ENCODE measurements at places on chromosomes 2 and 18.

DNA sequence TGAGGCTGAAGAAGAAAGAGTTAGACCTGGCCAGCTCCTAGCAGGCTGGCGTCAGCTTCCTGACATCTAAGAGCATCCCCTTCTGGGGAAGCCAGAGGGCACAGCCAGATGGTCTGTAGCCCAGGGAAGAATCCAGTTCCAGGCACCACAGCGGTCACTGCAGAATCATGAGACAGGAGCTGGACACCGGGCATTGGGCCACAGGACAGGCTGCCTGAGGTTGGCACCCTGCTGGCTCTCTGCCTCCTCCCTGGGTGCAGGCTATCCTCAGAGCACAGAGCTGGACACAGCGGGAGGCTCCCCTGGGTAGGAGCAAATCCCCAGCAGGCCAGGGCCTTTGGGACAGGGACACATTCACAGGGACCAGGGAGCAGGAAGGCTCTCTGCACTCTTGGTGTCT is 19.8 kb upstream of the ATOH8 start:
- no peak for DNase-seq

GRCh38 chr2:85635011-85635410 is 19.0 kb downstream of the USP39 start:
- DNase-seq: no peak

DNA sequence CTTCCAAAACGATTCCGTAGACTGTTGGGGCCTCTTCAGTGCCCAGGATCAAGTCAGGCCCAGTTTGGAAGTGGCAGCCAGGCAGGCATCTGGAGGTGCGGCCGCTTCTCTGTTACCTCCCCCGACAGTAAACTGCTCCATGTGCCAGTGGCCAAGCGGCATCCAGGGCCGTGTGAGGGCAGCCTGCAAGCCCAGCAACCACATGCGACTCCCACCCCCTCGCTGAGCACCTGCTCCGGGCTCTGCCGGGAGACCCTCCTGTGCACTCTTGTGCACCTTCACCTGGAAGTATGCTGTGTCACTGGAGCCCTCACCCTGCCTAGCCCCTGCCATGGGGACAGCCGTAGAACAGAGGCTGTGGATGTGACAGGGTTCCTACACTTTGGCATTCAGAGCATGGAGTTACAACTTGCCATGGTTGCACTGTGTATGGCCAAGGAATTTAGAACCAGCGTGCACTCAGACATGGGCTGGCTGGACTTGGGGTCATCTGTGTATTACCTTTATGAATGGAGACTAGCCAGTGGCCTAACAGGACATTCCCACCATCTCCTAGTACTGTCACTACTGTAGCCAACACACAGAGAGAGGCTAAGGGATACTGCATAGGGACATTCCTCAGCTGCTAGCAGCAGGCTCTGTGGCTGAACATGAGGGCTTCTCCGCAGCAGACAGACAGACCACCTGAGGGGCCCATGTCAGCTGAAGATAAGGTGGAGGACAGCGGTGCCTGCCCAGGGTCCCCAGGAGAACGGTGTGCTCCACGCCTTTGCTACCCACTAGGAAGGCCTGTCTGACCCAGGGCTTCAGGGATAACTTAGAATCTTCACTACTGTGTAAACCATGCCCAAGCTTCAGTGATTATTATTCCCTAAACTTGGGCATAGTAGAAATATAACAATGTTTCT is 25.0 kb upstream of the FAHD2A start:
- no peak for DNase-seq

- no peak for DNase-seq
These were observed 5.5 kb upstream of the CCDC68 start for GRCh38 chr18:54964741-54965140.

GRCh38 chr2:74835831-74836674 is 2.1 kb downstream of the HK2 start:
- DNase-seq: peak; percentile 65

DNA sequence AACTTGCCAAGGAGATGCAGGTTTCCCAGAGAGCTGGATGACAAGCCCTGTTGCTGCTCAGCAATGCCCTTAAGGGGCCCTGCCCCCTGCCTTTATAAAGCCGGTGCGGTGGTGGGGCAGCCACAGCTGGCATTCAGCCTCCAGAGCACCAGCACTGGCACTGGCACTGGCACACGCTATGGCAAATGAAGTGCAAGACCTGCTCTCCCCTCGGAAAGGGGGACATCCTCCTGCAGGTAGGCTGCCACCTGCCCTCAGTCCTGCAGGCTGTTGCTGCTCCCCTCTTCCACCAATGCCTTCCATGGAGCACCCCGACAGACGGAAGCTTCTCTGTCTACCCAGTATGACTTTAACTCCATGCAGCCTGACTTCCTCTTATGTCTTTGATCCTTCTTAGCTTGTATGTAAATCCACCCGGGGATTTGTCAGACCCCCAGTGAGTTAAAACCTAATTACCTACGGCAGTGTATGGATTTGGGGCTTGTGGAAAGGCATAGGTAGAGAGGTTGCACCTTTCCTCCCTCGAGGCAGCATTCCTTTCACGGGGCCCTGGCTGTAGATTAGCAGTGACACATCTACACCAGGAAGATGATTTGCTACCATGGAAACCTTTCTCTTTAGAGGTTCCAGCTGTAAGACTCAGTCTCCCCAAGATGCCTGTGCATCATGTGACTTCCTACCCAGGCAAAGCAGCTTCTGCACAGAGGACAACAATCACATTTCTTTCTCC is at the start of gene DAPL1:
DAPL1 (plus strand) TSS at position 123 of the 730 bp plus-strand sequence; CDS start at position 179, 56 bp downstream.
- no peak for DNase-seq

DNA sequence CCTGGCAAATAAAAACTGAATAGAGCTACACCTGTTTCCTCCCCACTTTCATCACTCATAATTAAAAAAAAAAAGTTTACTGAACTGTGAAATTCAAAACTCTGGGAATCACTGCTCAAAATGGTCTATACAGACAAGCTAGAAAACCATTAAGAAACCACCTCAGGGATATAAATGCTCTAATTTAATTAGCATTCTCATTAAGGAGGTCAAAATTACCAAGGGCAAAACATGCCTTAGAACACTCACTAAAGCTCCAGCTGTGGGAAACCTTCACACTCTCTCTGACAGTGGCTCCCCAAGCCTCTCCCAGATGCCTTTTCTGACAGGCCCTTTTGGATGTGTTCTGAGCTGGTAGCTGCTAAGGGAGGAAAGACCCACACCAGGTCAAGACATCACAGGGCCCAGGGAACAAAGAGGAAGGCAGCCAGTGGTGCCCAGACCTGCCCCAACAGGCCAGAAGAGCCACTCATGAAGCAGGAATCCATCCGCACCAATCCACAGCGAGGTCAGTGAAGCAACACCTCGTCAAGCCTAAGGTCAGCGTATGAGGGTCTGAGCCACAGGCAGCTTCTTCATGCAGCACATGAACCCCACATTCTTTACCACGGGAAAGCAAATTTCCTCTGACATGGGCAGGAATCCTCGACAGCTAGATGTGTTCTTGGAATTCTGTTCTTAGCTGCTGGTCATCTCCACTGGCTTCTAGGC is 35.6 kb downstream of the XDH start:
- DNase-seq: no peak

DNA sequence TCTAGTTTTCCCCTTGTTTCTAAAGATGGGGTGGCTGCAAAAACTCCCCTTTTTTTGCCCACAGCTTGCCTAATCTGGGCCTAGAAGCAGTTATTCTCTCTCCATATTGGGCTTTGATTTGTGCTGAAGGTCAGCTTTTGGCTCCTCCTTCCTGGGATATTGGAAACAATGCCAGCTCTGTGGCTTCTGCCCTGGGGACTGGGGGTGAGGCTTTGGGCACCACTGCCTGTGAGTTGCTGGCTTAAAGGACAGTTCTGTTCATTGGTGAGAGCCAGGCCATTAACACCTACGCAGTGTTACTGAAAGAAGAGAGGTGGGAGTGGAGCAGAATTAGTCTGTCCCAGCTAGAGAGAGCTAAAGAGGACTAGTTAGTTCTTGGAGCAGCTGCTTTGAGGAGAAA is 4.3 kb downstream of the UBXN2A start:
- DNase-seq: no peak

- DNase-seq: no peak
These were observed 99.8 kb upstream of the YPEL5 start for GRCh38 chr2:30046979-30047378.

DNA sequence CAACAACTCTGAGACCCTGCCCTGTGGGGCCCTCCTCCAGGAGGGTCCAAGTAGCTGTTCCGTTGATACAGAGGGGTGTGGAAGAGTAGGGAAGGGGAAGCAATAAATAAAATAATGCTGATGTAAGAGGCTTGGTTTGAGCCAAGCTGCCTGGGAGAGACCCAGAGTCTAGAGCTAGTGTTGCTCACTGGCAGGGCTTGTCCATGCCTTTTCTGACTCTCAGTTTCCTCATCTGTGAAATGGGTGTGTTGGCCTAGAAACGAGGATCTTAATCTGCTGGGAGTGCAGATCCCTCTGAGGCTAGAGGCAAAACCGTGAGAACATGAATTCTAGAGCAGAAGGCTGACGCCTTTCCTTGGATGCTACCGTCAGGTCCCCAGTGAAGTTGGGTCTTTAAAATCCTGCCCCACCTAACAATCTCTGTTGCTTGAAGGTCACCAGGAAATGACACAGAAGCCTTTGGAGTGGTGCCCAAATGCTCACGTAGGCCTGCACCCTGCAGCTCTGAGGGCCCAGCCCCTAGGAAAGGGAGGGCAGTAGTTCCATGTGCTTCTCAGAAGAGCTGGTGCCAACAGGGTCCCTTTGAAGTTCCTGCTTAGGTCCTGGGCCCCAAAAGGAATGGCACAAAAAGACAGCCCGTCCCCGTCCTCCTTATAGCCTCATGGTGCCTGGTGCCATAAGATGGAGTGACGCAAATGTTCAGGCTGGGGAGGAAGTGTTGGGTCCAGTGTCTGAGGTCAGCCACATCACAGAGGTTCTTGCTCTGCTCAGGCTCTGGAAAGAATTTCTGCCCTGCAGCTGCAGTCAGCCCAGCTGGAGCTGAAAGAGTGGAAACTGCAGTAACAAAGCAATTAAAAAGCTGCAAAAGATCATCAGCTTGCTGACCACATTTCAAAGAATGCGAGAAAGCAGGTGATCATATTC is 73.2 kb upstream of the SMAD2 start:
- no peak for DNase-seq

DNA sequence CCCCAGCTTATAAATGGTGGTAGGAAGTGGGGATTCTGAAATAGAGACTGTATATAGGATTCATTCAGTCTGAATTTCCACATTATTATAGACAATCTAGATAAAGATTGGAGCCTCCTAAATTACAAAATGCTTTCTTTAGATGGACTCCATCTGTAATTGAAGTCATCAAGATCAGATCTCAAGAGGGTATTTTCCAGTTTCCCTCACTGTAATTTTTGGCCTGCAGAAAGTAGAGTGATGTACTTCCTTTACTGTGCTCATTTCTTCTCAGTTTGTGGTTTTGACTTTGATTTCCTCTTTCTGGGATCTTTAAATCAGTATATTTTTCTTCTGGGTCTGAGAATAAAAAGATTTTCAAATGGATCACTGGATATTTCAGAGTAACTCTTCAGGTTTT is 7.2 kb downstream of the BABAM2 start:
- DNase-seq: no peak

DNA sequence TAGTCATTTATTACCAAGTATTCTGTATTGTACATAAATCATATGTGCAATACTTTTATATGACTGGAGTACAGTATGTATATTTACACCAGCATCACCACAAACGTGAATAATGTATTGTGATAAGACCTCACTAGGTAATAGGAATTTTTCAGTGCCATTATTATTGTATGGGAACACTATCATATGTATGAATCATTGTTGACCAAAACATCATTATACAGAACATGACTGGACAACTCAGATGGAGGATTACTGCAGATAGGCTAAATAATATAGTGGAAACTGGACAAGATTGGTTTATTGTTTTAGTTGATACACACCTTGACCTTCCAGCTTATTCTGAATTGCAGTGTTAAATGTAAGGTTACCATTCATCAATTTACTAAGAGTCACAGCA is 33.4 kb downstream of the VAPA start:
- no peak for DNase-seq

DNA sequence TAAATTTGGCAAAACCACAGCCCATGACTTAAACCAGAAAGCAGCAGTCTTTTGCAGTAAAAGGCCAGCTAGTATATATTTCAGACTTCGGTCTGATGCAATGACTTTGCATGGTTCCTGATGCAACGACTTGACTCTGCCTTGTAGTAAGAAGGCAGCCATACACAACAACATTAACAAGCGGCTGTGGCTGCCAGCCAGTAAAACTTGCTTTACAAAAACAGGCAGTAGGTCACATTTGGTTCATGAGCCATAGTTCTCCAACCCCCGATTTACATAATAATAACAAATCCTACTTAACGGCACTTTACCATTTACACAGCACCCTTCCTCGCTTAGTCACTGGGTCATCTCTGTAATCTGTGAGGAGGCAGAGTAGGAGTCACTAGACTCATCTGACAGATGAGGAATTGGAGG is 410.3 kb downstream of the LRATD1 start:
- no peak for DNase-seq

DNA sequence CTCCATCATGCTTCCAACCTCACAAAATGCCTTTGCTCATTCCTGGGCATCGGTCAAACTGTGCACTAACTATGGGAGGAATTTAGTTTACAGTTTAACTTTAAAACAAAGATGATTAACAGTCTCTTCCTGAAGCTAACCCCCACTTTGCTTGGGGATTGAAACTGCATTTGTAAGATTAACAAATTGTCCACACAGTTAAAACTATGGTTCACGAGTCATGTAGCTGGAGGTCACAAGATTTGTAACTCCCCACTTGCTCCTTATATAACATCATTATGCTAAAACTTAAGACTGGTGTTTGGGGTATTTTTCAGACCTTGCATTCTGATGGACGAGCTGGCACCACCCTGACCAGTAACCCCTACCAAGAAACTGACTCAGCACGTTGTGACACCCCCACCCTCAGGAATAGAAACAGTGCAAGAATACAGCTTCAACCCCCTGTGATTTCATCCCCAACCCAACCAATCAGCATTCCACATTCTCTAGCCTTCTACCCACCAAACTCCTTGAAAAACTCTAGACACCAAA is 252.3 kb downstream of the MBD5 start:
- DNase-seq: no peak

DNA sequence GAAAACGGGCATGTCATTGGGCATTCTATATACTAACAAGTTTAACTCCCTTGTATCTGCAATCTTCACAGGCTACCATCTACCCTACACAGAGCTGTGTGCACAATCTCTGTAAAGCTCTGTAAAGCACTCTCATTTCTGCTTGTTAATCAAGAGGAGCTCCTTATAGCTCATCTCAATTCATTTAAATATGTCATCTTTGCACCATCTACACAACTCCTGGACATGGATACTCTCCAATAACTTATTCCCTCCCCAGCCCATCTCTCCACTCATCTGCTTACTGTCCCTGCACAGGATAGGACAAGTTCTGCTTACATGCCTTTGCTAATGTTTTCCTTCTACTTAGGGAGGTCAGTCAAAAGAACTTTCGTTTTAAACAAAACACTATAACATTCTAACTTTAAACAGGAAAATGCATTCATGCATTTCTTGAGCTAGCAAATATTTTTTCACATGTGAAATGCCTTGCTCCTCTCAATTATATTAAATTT is 61.4 kb downstream of the DPP4 start:
- DNase-seq: no peak
